ENCODE measurements at places on chromosomes 1 and 21. TPM values are rescaled to one million over a fixed set of nuclear protein-coding genes. Genes with fewer than 3 reads are reported as not detected.

DNA sequence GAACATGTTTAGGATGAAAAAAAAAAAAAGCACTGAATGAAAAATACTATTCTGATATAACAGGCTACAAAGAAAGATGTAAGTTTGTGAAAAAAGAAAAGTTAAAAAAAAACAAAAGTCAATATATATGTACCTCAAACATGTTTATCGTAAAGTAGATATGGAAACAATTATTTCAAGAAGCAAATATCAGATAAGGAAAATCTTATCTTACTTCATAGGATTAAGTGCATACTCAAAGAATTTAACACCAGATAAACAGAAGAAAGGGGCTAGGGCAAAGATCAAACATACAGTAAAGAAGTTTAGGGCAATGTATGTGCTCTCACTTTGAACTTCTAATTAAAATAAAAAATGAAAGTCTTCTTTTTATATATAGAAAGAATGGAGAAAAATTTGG, 75.3 kb downstream of the NEGR1 start:
- no peaks in the 10 kb centered on the region for H3K36me3 ChIP-seq
- H3K27ac ChIP-seq = no peak overlapping the region
- H3K4me3 ChIP-seq = no peak overlapping the region
- H3K4me1 ChIP-seq = no peaks in the 10 kb centered on the region

DNA sequence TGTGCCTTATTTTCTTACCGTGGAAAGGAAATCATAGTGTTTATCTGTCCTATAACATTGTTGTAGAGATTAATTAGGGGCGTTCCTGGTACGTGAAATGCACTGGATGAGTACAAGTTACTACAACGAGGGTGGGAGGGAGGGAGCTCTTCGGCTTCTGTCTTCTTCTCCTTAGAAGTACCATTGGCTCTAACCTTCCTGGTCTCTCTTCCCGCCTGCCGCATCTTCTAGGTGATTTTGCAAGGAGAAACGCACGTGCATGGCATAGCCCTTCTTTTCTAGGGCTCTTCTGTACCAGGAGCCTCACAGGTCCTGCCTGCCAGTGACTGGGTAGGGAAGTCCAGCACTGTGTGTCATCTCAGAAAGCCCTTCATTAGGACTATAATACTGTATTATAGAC, 16.8 kb downstream of the SH3BP5L start:
- H3K27me3 ChIP-seq = no peaks in the 10 kb centered on the region
- peaks cover 53% of the 10 kb centered on the region for H3K4me1 ChIP-seq
- DNase-seq = no peak
- H3K4me3 ChIP-seq = no peak overlapping the region
- peaks cover 29% of the 10 kb centered on the region for H3K36me3 ChIP-seq

GRCh38 chr1:93601686-93602085, 80.0 kb downstream of the BCAR3 start:
- H3K4me1 ChIP-seq = peaks cover 79% of the 10 kb centered on the region
- H3K27me3 ChIP-seq = no peaks in the 10 kb centered on the region
- DNase-seq = no peak
- no peaks in the 10 kb centered on the region for H3K36me3 ChIP-seq
- H3K27ac ChIP-seq = no peak overlapping the region

- H3K27me3 ChIP-seq = peaks cover 8% of the 10 kb centered on the region
- H3K36me3 ChIP-seq = no peaks in the 10 kb centered on the region
- no peak overlapping the region for H3K27ac ChIP-seq
- no peak overlapping the region for H3K4me3 ChIP-seq
- no peak for DNase-seq
Measured at GRCh38 chr1:51956528-51957509, 33.7 kb downstream of the RAB3B start.

GRCh38 chr1:56494306-56494705, 85.1 kb downstream of the PLPP3 start:
- DNase-seq = no peak
- no peak overlapping the region for H3K4me3 ChIP-seq
- no peaks in the 10 kb centered on the region for H3K36me3 ChIP-seq
- H3K4me1 ChIP-seq = peaks cover 14% of the 10 kb centered on the region
- H3K27ac ChIP-seq = no peak overlapping the region

DNA sequence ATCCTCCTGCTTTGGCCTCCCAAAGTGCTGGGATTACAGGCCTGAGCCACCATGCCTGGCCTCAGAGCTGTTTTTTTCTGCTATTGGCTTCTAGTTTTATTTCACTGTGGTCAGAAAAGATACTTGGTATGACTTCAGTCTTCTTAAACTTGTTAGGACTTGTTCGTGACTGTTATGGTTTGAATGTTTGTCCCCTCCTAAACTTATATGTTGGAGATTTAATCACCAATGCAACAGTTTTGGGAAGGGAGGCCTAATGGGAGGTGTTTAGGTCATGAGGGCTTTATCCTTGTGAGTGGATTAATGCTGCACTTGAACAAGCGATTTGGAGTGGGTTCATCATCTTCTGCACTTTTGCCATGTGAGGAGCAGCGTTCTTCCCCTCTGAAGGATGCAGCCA, 24.5 kb upstream of the SOD1 start:
- no peaks in the 10 kb centered on the region for H3K36me3 ChIP-seq
- H3K27me3 ChIP-seq = no peaks in the 10 kb centered on the region
- no peak overlapping the region for H3K27ac ChIP-seq

GRCh38 chr1:71640998-71641397, 560.2 kb upstream of the ZRANB2 start:
- H3K4me3 ChIP-seq = no peak overlapping the region
- H3K4me1 ChIP-seq = peaks cover 4% of the 10 kb centered on the region
- no peaks in the 10 kb centered on the region for H3K27me3 ChIP-seq

GRCh38 chr1:79852004-79852403, 845.5 kb upstream of the ADGRL4 start:
- no peaks in the 10 kb centered on the region for H3K4me1 ChIP-seq
- H3K4me3 ChIP-seq = no peak overlapping the region
- no peak for DNase-seq
- H3K27me3 ChIP-seq = no peaks in the 10 kb centered on the region
- no peak overlapping the region for H3K27ac ChIP-seq
- H3K36me3 ChIP-seq = no peaks in the 10 kb centered on the region

GRCh38 chr1:70866542-70867264, 180.9 kb downstream of the PTGER3 start:
- no peak overlapping the region for H3K27ac ChIP-seq
- H3K27me3 ChIP-seq = no peaks in the 10 kb centered on the region
- H3K36me3 ChIP-seq = no peaks in the 10 kb centered on the region
- H3K4me1 ChIP-seq = no peaks in the 10 kb centered on the region
- H3K4me3 ChIP-seq = no peak overlapping the region

DNA sequence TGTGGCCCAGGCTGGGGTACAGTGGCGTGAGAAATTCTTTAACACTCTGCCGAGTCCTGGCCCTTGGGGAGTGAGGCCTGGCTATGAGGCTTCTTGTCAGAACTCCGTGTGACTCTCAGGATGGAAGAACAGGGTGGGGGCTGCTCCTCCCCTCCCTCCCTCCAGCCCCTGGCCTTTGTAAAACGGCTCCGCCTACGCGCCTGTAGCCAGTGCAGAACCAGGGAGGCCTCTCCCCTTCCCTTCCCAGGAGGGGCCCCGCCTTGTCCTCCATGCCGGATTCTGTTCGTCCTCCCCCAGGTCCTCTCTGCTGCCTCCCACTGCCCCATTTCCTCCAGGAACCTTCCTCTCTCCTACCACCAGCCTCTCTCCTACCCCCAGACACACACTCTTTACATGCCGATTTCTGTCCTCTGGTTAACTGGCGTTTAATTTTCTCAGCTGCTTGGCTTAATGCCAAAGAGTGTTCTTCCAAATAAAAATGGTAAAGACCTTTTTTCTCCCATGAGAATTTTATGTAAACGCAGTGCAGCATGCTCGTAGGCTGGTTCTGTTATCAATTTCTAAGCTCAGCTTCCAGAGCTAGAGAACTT, 21.0 kb downstream of the PDE9A start:
- no peaks in the 10 kb centered on the region for H3K36me3 ChIP-seq
- H3K4me1 ChIP-seq = peaks cover 34% of the 10 kb centered on the region
- peak overlapping the region; percentile 66 for H3K27ac ChIP-seq

DNA sequence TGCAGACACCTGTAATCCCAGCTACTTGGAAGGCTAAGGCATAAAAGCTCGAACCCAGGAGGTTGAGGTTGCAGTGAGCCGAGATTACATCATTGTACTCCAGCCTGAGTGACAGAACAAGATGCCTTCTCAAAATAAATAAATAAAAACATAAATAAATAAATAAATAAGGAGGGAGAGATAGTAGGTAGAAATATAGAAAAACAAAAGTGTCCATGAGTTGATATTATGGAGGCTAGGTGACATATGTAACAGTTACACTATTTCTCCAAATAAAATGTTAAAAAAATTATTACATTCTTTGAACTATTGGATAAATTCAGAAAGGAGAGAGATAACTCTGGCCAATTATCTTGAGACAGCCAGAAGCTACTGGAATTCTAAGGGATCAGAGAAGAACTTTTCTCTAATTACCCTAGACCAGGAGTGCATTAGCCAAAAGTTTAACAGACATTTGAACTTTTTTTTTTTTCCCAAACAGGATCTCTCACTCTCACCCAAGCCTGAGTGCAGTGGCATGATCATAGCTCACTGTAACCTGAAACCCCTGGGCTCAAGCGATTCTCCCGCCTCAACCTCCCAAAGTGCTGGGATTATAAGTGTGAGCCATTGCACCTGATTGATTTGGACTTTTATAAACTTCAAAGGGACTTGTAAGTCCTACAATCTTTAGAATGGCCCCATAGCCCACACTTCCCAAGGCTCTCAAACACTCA, 17.6 kb downstream of the SYNJ1 start:
- peaks cover 27% of the 10 kb centered on the region for H3K4me1 ChIP-seq
- DNase-seq = no peak
- H3K4me3 ChIP-seq = no peak overlapping the region
- no peaks in the 10 kb centered on the region for H3K36me3 ChIP-seq
- no peak overlapping the region for H3K27ac ChIP-seq

DNA sequence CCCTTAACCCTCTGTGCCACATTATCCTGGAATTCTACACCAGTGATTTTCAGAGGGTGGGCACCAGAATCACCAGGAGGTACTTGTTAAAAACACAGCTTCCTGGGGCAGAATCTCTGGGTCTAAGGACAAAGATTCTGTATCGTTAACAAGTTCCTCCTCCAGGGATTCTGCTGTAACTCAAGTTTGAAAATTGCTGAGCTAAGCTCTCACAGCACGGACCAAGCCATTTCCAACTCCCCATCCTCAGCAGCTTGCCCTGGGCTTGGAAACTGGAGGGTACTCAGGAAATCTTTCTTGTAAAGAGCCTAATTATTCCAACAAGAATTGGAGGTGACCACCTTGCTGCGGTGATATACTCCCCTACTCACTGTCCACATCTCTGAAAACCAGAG, 48.8 kb downstream of the TMCO4 start:
- no peak overlapping the region for H3K4me3 ChIP-seq
- no peaks in the 10 kb centered on the region for H3K4me1 ChIP-seq
- no peak for DNase-seq

DNA sequence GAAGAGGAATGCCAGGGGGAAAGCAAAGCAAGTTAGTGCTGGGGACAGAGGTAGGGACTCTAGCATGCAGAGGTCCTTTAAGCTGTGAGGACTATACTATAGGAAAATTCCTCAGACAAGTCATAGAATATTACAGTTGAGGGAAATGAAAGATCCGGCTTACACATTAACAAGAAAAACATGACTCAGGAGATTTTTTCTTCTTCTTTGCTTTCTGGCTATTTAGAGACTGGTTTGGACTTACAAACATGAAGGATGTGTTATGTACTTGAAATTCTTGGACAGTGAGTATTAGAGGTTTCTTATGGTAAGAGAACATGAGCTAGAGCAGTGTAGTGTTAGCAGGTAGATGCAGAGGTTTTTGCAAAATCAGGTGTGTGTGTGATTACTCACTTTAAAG, 24.9 kb downstream of the USP25 start:
- H3K4me3 ChIP-seq = no peak overlapping the region
- H3K27me3 ChIP-seq = no peaks in the 10 kb centered on the region
- no peak overlapping the region for H3K27ac ChIP-seq
- H3K4me1 ChIP-seq = peaks cover 12% of the 10 kb centered on the region

VPS72 gene
- total RNA-seq = 44.3 TPM

SH2D1B gene
- total RNA-seq = not detected

PLPPR5 gene
- total RNA-seq = not detected

THRAP3 gene
- total RNA-seq = 103 TPM

CELA2A gene
- total RNA-seq = 0.87 TPM
